ENCODE measurements at places on chromosomes 13 and 19. TPM values are rescaled to one million over a fixed set of nuclear protein-coding genes. Genes with fewer than 3 reads are reported as not detected.

Gene CEACAM7
- not detected for total RNA-seq

Gene TFPT
- total RNA-seq, result 12.1 TPM

Gene TBXA2R
- total RNA-seq, result 3.2 TPM

- peaks cover 14% of the 10 kb centered on the region for H3K36me3 ChIP-seq
- no peaks in the 10 kb centered on the region for H3K4me1 ChIP-seq
- no peak overlapping the region for H3K4me3 ChIP-seq
- DNase-seq, result no peak
These were observed 17.6 kb downstream of the ZNF121 start for GRCh38 chr19:9566729-9567128.

DNA sequence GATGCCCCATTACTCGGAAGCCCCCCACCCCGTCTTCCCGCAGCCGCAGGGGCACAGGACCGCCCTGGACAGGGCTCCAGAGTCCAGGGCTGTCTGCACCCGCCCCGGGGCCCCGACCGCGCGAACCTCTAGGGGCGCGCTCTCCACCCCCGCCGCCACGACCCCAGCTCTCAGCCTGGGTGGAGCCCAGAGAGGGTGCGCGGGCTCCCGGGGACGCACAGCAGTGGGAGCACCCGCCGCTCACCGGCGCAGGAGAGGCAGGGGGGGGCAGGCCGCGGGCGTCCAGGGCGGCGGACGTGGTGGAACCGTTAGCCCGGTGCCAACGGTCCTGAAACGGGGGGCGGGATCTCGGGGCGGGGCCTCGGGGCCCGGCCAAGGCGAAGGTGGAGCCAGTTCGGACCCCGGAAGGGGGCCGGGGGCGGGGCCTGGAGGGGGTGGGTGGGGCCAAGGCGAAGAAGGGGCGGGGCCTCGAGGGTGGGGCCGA lies at the start of gene ATP8B3:
ATP8B3 (minus strand) TSS at position 335 of the 484 bp plus-strand sequence. CDS start 540 bp downstream, outside the sequence.
- peak within 1 kb of the TSS; percentile 82 for H3K27ac ChIP-seq
- H3K36me3 ChIP-seq, result peaks cover 21% of the 10 kb centered on the region
- DNase-seq, result no peak
- peak within 1 kb of the TSS; percentile 59 for H3K4me3 ChIP-seq

GRCh38 chr19:53885036-53885435 lies 3.0 kb downstream of the PRKCG start:
- H3K36me3 ChIP-seq, result no peaks in the 10 kb centered on the region
- H3K4me1 ChIP-seq, result peaks cover 22% of the 10 kb centered on the region
- DNase-seq, result no peak
- peaks cover 66% of the 10 kb centered on the region for H3K27me3 ChIP-seq

- H3K4me3 ChIP-seq, result no peak overlapping the region
- H3K4me1 ChIP-seq, result no peaks in the 10 kb centered on the region
- H3K36me3 ChIP-seq, result no peaks in the 10 kb centered on the region
- no peaks in the 10 kb centered on the region for H3K27me3 ChIP-seq
- DNase-seq, result no peak
- H3K27ac ChIP-seq, result peak overlapping the region; percentile 83
These were observed 18.0 kb upstream of the CFAP97D2 start for GRCh38 chr13:114161028-114161556.

DNA sequence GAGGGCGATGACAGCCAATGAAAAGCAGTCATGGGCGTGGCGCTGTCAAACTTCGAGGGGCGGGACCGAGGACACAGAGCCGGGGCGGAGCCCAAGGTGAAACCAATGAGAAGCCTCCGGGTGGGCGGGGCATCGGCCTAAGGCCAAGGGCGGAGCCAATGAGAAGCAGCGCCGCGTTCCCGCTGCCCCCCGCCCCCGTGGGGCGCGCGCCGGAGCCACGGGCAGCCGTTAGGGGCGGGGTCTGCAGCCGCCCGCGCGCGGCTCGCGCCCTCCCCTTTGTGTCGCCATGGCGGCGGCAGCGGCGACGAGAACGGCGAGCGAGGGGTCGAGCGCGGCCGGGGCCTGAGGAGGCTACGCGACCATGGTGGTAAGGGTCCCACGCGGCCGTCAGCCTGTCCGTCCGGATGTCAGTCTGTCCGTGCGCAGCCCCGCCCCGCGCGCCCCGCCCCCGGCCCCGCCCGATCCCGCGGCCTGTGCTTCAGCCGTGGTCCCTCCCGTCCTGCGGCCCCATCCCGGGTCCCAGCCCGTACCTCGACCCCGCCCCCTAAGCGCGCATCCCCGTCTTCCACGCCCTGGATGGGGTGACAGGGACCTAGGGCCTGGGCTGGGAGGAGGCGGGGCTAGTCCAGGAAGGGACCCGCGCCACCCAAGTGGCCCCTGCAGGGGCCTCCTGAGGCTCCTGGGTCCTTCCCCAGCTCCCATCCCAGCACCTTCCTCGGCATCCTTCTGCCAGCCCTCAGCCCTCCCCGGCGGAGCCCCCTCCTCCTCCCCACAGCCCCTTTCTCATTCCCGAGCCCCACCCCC lies at the start of gene ARHGAP33:
ARHGAP33 (plus strand) TSS at position 267 of the 804 bp plus-strand sequence; CDS start at position 362, 95 bp downstream.
- H3K36me3 ChIP-seq, result peaks cover 16% of the 10 kb centered on the region
- DNase-seq, result peak; percentile 99
- no peak within 1 kb of the TSS for H3K27ac ChIP-seq
- no peaks in the 10 kb centered on the region for H3K27me3 ChIP-seq
- peak within 1 kb of the TSS; percentile 83 for H3K4me3 ChIP-seq

DNA sequence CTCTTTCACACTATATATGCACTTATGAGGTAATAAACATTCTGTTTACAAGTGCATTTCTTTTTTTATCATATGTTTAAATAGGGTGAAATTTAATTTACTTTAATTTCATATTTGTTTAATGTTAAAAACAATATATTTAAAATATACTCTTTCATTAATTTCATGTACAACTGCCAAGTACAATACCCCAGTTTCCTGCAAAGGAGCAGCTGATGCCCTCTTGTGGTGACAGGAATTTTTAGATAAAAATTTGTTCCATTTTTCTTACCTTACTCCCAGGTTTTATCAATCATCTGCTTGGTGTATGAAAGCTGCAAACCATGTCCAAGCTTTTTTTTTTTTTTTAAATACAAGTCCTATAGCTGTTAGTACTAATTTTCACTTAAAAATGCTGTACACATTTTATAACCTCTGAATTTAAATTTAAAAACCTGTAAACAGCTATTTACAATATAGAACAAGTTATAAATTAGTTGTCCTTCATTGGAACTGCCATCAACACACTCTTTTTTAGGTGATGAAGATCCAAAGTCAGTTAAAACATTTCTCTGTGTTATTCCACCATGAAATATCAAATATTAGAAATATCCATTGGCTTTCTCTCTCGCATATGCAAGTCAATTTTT lies 4.9 kb downstream of the PCDH20 start:
- no peaks in the 10 kb centered on the region for H3K27me3 ChIP-seq
- no peak overlapping the region for H3K4me3 ChIP-seq
- no peaks in the 10 kb centered on the region for H3K4me1 ChIP-seq

GRCh38 chr13:106523576-106523975 lies 11.9 kb downstream of the EFNB2 start:
- H3K4me1 ChIP-seq, result peaks cover 3% of the 10 kb centered on the region
- no peaks in the 10 kb centered on the region for H3K27me3 ChIP-seq
- peak overlapping the region; percentile 8 for H3K4me3 ChIP-seq
- H3K27ac ChIP-seq, result no peak overlapping the region

DNA sequence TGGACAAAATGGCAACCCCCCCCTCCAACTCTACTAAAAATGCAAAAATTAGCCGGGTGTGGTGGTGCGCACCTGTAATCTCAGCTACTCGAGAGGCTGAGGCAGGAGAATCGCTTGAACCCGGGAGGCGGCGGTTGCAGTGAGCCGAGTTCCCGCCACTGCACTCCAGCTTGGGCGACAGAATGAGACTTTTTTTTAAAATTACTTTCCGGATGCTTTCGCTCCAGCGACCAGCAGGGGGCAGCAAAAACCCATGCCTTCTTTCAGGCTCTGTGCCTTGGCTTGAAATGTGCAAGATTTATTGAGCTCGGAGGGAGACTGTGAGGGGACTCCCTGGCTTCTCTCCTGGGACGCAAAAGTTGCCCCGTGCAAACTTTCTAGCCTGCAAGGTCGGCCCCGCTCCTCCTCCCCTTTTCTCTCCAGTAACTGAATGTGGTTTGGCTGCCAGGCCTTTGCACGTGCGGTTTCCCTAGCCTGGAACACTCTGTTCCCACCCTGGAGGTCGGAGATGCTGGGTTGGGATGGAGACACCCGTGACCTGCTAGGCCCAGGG lies 61.4 kb upstream of the NFIC start:
- DNase-seq, result peak; percentile 67
- no peak overlapping the region for H3K4me3 ChIP-seq
- H3K4me1 ChIP-seq, result no peaks in the 10 kb centered on the region

DNA sequence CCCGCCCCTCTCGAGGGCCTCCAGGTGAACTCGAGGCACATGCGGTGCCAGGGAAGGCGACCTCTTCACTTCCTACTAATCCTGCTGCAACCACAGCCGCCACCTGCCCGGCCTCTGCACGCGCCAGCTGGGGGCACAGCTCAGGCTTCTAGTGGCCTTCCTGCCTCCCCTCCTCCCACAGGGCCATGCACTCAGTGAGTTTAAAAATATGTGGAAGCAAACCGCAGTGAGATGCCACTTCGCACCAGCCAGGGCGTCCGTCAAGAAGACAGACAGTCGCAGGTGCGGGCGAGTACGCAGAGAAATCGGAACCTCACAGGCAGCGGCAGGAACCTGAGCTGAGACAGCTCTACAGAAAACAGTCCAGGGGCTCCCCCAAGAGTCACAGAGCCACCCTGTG lies 10.4 kb downstream of the LMNB2 start:
- no peak for DNase-seq
- H3K4me1 ChIP-seq, result no peaks in the 10 kb centered on the region
- H3K4me3 ChIP-seq, result no peak overlapping the region

DNA sequence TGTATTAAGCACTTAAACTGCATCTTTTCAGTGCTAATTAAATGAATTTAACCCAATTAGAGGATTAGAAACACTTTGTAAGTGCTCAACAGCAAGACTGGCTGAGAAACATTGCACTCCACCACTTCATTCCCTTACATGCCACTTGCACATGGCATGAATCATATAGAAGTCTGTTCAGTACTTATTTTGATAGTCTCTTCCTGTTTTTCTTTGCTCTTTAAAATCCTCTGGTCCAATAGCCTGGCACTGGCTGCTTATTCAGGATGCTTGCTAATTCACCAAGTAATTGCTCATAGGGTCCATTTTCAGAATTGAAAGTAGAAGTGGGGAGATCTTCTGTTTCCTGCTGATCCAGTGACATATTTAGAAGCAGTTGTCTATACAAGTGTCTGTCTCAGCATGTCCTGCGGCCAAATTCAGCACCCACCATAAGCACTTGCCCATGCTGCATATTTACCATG lies 900.1 kb downstream of the PCDH9 start:
- DNase-seq, result no peak
- H3K27ac ChIP-seq, result no peak overlapping the region
- no peak overlapping the region for H3K4me3 ChIP-seq
- no peaks in the 10 kb centered on the region for H3K27me3 ChIP-seq
- H3K4me1 ChIP-seq, result no peaks in the 10 kb centered on the region
- H3K36me3 ChIP-seq, result no peaks in the 10 kb centered on the region

DNA sequence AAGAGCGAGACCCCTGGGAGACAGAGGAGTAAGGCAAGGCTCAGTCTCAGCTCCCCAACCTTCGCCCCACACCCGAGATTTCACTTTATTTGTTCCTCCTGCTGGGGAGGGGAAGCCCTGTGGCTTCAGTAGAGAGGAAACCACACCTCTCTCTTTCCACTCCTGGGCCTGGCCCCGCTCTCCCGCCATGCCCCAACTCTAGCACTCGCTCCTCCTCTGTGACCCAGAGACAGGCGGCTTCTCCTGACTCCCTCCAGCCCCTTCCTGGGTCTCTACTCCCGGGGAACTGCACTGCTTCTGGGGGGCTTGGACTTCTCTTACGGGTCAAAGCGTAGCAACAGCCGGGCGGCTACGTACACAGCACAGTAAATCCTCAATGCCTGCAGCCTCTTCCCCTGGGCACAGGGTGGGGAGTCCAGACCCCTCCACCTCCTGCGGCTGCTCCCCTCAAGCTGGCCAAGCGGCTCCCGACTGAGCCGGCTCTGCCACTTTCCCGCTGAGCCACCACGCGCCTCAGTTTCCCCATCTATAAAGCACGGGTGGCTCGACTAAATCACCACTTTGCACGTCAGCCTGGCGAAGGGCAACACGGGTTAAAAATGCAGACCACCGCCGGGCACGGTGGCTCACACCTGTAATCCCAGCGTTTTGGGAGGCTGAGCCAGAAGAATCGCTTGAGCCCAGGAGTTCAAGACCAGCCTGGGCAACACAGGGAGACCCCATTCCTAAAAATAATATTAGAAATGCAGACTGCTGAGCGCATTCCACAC lies 1.4 kb downstream of the RNF126 start:
- H3K4me1 ChIP-seq, result peaks cover 77% of the 10 kb centered on the region
- peaks cover 7% of the 10 kb centered on the region for H3K36me3 ChIP-seq
- no peaks in the 10 kb centered on the region for H3K27me3 ChIP-seq
- H3K4me3 ChIP-seq, result peak overlapping the region; percentile 92
- peak overlapping the region; percentile 87 for H3K27ac ChIP-seq

GRCh38 chr19:271856-272255 lies 19.3 kb downstream of the PLPP2 start:
- H3K27me3 ChIP-seq, result peaks cover 39% of the 10 kb centered on the region
- no peak overlapping the region for H3K4me3 ChIP-seq
- DNase-seq, result no peak
- no peaks in the 10 kb centered on the region for H3K36me3 ChIP-seq
- no peak overlapping the region for H3K27ac ChIP-seq

DNA sequence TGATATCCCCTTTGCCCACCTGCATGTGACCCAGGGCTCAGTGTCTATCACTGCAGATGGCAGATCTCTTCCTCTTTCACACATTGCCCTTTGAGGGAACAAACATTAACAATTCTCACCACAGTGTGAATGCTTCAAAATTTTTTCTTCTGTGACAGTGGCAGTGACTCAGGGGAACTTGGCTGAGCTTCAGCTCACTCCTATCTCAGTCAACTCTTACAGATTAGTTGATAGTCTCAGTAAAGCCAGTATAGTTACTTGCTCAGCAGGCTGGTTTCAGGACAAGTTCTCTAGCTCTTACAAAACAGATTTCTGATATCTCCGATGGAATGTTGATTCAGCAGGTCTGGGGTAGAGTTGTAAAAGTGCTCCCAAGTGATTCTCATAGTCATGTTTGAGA lies 166.9 kb downstream of the DLEU7 start:
- peaks cover 22% of the 10 kb centered on the region for H3K4me1 ChIP-seq
- H3K27me3 ChIP-seq, result no peaks in the 10 kb centered on the region
- no peak overlapping the region for H3K4me3 ChIP-seq
